WTC11 (cell line): ENCODE measurements at places on chromosomes 1 and 21.

DNA sequence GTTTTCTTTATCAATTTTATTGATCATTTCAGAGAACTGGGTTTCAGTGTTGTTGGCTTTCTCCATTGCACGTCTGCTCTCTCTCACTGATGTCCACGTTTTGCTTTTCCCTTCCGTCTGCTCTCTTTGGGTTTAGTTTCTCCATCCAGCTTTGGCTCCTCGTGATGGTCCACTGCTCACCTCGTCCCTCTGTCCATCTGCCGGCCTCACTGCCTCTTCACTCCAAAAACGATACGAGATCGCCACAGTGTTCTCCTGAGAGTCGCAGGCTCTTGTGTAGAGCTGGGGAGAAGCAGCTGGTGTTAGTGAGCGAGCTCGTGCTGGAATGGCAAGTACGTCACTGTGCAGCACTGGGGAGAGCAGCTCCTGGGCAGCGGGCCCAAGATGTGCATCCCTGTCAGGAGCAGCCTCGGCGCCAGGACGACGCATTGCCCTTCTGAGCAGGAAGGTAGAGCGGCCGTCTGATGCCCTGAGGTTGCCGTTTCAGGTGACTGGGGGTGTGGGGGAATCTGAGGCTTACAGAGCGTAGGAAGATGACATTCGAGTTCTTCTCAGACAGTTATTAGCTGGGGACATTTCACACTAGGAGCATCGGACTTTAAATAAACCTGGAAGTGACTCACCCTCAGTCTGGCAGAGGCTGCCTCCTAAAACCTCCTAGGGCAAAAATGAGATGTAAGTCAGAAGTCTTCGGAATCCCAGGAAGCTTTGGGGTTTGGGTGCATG is 31.4 kb upstream of the PCBP3 start:
- peak; percentile 9 for DNase-seq

- no peak for DNase-seq
Observed at GRCh38 chr1:67166196-67166595, at the start of gene IL23R. Gene IL23R (plus strand): TSS chr1:67166454. CDS start chr1:67168121, 1,667 bp downstream.

DNA sequence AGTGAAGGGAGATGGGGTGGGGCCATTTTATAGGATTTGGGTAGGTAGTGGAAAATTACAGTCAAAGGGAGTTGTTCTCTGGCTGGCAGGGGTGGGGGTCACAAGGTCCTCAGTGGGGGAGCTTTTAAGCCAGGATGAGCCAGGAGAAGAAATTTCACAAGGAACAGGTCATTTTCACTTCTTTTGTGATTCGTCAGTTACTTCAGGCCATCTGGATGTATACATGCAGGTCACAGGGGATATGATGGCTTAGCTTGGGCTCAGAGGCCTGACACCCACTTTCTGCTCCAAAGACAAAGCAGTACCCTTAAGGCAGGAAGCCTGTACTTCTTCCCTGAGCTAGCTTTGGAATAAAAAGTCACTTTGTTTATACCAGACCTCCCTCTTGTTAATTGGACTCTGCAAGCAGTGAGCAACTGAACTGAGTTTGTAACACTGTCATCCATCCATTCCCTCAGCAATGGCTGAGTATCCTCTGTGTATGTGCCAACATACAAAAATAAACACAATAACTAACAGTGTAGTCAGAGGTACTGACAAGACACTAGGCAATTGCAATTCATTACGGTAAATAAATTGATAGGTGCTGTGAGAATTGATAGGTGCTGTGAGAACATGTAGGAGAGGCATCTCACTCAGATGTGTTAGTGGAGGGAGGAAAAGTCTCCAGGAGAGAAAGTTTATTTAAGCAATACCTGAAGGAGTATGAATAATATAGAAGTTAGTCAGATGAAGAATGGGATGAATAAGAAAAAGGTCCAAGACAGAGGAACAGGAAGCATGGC is 14.7 kb upstream of the RGS2 start:
- DNase-seq = no peak

DNA sequence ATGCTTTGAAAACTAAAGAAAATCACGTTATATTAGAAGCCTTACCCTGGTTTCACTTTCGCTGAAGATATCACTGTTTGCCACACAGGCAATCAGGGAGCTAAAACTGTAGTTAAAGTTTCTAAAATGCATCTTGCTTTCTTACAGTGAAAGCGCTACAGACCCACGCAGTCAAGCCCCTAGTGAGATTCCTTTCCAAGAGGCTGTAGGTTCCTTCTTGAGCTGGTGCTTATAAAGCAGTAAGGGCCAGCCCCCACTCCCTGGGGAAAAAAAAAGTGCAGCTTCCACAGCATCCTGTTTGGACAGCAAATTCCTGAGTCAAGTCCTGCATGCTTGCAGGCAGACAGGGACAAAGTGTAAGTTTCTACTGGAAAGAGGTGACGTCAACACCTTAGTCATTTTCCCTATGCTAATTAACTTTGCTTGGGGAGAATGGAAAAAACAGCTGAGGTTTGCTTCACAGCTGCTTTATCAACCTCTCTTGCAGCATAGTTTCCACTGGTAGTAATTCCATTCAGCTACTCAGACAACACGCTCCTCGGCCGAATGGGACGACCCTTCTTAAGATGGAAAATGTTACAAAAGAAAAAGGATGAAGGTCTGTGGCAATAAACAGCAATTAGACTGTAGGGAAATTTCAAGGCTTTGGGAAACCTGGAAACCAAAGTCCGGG is 14.7 kb upstream of the KCNE1 start:
- DNase-seq = peak; percentile 42

DNA sequence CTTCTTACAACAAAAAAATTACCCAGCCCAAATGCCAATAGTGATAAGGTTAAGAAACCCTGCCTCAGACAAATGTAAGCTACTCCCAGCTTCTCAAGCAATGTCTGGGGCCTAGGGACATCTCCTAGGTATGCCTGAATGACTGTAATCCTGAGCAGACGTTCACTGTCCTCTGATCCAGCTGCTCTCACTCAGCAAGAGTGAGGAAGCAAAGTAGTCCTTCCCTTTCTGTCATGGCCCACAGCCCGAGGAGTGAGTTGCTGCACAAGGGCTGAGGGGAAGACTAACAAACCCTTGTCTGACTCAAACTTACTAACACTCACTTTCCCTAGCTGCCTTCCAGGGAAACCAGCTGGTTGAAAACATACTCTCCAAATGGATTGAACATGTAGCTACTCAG is 124.9 kb upstream of the TNFSF4 start:
- no peak for DNase-seq

- DNase-seq = no peak
Observed at GRCh38 chr1:20124456-20125057, 5.2 kb upstream of the PLA2G2D start.

- no peak for DNase-seq
Observed at GRCh38 chr1:58312971-58313563, 233.5 kb downstream of the OMA1 start.

GRCh38 chr21:45598666-45599065 is 44.9 kb upstream of the PCBP3 start:
- DNase-seq = peak; percentile 2
